ENCODE measurements at places on chromosomes 12 and 14.

DNA sequence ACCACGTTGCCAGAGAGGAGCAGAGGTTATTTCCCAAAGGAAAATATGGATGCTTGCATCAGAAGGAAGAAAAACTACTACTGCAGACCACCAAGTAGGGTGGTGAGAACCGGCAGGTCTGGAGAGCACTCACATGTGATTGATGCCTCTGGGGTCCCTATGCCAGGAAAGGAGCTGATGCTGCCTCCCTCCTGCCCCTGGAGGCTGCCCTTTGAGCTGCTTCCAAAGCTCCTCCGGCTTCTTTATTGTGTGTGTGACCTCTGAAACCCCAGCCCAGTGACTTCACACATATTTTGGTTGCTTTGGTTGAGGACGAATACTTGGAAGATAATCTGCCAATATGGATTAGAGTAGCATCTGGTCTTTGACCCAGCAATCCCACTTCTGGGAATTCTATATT, 133.4 kb downstream of the AACS start:
- no peak for DNase-seq

- no peak for DNase-seq
Measured at GRCh38 chr12:107536613-107537012, 149.0 kb upstream of the PWP1 start.

GRCh38 chr12:10716704-10717315, 6.3 kb downstream of the YBX3 start:
- no peak for DNase-seq

GRCh38 chr14:20632831-20633691, 8.4 kb downstream of the OR6S1 start:
- no peak for DNase-seq

DNA sequence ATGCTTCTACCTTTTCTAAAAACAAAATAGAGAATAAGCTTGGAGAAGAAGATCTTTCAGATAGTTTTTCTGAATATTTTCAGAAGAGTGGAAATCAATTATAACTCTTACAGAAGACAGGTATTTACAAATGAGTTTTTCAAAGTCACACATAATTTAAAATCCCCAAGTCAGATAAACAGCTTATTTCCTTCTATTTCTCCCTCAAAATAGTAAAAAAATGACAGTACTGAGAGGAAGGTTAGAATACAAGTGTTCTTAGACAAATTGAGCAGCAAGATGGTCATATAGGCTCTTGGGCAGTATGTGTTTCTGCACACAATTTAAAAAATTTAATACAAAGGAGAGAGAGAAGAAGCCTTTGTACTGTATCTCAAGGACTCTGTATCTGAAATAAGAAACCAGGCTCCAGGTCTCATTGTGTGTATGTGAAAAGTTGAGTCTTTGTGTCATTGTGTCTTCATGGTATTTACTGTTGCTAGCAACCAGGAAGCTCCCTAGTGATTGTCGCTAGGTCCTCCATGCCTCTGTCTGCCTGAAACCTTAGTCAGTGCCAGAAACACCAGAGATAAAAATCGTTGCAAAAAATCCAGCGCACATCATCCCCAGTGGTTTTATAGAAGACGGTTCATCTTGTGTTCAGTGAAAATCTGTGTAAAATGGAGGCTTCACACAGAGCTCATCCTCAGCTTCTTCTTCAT, 12.9 kb upstream of the TUBA1A start:
- no peak for DNase-seq

DNA sequence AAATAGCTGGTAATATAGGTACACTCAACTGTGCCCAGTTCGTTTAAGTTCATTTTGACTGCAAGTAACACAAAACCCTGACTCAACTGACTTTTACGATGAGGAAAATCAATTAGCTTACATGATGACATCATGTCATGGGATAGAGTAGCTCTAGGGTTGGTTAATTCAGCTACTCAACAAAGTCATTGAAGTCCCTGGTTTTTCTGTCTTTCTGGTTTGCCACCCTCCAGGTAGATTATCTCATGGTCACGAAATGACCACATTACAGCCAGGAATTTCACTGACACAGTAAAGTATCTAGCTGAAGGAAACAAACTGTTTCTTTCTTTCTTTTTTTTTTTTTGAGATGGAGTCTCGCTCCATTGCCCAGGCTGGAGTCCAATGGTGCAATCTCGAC, 68.5 kb upstream of the FUT8 start:
- no peak for DNase-seq

DNA sequence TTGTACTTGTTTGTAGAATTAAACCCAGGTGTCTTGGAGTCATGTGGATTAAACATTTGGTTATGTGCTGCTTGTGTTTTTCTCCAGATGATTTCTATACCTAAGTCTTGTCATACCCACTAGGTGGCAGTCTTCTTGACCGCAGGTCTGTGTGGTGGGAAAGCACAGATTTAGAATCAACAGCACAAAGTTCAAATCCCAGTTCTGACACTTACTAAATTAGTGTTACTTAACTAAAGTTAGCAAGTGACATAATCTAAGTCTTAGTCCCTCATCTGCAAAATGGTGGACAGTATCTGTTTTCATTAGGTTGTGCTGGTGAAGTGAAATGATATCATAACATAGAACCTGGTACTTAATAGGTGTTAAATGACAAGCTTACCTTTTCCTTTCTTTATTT, 151.0 kb upstream of the ARHGAP5 start:
- DNase-seq, result no peak

DNA sequence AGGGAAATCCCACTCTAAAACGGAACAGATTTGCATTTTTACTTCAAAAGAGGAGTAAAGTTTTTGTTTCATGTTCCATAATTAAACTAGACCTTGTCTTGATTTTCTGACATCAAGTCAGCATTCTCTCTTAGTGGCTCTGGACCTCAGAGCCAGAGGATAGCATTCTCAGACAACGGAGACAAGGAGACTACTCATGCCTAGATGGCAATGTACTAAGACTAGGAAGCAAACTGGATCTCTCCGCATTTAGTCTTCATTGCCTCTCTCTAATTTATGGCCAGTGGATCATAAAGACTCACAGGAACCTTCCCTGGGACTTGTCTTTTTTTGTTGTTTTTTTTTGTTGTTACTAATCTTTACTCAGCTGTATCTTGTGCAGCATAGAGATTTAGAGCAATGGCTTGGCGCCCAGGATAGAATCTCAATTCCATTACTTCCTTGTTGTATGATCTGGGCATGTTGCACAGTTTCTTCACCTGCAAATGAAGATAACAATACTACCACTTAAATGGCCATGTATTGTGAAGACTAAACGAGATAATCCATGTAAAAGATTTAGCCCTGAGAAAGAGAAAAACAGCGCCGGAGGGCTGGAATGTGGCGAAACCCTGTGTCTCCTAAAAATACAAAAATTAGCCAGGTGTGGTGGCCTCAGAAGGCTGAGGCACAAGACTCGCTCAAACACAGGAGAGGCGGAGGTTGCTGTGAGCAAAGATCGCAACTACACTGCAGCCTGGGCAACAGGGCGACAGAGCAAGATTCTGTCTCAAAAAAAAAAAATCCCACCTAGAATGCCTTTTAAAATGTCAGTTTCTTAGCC, 4.0 kb upstream of the GEMIN2 start:
- DNase-seq, result no peak

- DNase-seq, result no peak
Measured at GRCh38 chr14:47102472-47102871, 450.9 kb upstream of the RPL10L start.

DNA sequence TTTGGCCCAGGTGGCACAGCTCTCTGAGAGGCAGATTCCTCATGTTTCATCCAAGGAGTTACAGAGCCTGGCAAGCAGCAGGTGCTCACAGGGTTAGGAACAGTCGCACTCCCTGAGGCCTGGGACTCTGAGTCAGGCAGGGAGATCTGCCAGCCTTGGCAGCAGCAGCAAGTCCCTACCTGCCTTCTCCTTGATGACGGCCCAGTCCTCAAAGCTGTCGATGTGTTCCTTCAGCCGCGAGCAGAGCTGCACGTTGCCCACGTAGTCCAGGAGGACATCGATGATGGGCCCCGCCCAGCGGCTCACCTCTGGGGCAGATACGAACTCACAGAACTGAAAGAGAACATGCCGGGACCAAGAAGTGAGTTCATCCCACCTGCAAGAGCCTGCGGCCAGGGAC, 10.4 kb downstream of the FAM181A start:
- DNase-seq, result no peak

DNA sequence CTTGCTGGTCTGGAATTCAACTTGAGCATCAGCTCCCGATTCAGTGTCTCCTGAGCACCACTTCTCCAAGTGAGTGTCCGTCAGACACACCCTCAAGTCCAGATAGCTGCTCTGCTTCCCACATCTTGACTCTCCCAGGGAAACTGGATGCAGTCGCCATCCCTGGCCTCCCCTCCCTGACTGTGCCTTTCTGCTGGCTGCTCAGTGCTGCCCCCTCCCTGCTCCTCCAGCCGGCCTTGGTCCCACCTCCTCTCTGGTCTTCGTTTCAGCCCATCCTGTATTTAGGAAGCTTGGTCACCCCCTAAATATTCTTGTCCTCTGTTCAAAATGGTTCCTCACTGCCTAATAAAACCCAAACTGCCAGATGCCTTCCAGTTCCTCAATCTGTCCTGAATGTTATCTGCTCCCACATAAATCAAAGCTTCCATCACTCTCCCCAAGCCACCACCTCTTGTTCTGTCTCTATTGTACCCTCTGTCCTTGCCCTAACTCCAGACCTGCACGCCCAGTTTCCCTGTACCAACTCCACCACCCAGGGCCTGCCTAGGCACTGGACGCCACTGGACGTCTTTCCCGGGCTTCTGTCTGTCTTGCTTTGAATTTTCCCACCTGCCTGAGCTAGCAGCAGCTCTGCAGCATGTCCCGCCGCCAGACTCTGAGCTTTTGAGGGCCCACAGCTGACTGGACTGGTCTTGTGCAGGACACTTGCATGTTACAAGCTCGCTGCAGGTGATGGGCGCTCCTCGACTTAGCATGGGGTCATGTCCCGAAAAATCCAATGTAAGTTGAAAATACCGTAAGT, 33.8 kb downstream of the CCDC92 start:
- DNase-seq, result no peak

DNA sequence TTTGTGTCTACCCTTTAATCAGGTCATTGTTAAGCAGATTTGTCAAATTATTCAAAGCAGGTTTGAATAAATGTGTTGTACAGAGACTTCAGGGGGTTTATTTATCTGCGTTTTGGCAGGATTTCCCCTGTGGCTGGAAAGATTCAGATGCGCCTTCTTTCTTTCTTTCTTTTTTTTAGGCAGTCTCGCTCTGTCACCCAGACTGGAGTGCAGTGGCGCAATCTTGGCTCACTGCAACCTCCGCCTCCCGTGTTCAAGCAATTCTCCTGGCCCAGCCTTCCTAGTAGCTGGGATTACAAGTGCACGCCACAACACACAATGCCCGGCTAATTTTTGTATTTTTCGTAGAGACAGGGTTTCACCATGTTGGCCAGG, 6.3 kb upstream of the NANOGNB start:
- DNase-seq, result no peak

- DNase-seq, result no peak
Measured at GRCh38 chr12:5807090-5807414, 138.0 kb downstream of the ANO2 start.

DNA sequence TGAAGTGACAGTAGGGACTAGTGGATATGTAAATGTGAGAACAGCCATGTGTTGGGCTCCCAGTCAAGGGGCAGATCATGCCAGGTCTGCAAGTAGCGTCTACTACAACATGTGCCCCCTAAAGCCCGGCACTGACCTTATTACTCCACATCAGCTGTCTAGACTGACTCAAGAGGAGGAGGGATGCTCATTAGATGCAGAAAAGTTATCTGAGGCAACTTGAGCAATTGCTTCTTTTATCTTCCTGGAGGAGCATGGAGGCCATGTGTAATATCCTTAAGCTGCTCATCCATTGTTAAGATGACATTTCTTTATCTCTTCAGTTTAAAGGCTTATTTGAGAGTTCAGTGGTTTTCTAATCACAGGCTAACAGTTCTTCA, 404.7 kb upstream of the FLRT2 start:
- DNase-seq, result no peak

DNA sequence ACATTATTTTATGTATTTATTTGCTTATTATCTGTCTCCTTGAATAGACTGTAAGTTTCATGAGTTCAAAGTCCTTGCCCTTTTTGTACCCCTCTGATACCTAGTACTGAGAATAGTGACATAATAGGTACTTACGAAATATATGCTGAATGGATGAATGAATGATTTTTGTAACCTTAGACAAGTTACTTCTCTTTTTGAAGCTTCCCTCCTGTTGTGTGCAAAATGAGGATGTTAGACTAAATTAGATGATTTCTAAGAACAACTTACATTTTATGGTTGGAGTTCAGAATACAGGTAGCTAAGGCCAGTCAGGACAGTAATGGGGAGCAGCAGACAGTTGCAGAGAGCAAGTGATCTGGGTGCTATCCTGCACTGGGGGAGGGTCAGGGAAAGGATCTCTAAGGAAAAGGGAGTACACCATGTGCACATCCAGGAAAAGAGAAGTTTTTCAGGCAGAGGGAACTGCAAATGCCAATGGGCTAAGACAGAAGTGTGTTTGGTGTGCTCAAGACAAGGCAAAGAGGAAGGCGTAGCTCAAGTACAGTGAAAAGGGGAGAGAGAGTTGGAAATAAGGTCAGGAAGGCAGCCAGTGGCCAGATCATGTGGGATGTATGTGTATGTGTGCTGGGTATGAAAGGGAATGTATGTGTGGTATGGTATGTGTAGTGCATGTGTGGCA, 59.4 kb upstream of the AMIGO2 start:
- no peak for DNase-seq

DNA sequence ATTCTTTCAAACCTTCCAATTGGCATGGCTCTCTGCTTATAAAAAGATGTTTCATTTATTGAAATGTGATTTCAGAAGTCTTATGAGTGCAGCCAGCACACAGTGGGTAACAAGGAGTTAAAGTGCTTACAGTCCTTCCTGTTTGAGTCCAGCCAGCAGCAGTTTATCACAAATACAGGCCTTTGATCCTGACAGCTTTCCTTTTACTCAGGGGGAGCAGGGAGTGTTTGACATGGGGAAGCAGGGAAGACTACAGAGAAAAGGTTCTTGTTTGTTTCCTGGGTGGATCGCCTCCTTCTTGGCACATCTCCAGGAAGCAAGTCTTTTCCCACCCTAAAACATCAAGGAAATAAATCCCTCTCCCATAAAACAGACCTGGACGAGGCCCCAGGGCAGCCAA, 216.1 kb downstream of the MSRB3 start:
- DNase-seq, result no peak

GRCh38 chr12:32897281-32897610, 669 bp upstream of the PKP2 start:
- no peak for DNase-seq

DNA sequence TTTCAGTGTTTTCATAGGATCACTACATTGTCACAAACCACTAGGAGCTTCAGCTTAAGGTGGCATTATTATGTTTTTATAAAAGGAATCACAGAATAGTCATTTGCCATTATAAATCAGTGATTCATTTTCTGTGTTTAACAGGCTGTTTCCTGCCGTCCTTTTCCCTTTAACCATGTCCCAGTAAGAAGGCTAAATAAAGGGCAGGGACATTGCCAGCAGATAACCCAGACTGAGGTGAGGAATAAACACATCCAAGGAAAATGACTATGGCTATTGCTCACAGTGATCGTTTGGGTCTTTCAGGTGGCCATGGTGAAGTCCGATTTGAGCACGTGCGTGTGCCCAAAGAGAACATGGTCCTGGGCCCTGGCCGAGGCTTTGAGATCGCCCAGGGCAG, 17.9 kb upstream of the ALDH2 start:
- DNase-seq, result no peak

GRCh38 chr14:90508536-90509254, 111.9 kb downstream of the CALM1 start:
- DNase-seq, result no peak

Data from right renal pelvis (tissue), 4 donors.